Glomerular endothelial cell (primary cell): ENCODE measurements at places on chromosomes 3 and 15.

DNA sequence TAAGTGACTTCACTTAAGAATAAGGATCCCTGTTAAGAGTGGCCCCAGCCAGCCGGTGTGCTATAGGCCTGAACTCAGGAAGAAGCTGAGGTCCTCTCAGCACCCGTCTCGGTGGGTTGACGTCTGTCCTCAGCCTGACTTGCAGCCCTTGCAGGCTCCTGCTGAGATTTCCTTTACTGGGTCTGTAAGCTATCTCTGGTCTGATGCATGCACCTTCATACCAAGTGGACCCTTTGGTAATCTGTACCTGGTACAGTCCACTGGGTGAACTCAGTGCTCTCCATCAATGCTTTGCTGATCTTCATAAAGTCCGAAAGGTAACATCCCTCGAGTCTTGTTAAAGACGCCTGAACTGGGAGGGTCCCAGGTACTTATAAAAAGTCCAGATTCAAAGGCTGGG lies 212.0 kb upstream of the PPP2R3A start:
- no peak for DNase-seq

- DNase-seq, result no peak
These were observed 14.1 kb downstream of the FXR1 start for GRCh38 chr3:180926526-180926925.

GRCh38 chr3:32500880-32501782 lies 1.5 kb downstream of the CMTM6 start:
- no peak for DNase-seq

GRCh38 chr15:62119227-62119864 lies 45.7 kb downstream of the C2CD4B start:
- DNase-seq, result peak; percentile 90

- no peak for DNase-seq
These were observed 987 bp downstream of the PRTG start for GRCh38 chr15:55741833-55742497.

GRCh38 chr3:43279532-43279931 lies 6.8 kb upstream of the SNRK start:
- no peak for DNase-seq

DNA sequence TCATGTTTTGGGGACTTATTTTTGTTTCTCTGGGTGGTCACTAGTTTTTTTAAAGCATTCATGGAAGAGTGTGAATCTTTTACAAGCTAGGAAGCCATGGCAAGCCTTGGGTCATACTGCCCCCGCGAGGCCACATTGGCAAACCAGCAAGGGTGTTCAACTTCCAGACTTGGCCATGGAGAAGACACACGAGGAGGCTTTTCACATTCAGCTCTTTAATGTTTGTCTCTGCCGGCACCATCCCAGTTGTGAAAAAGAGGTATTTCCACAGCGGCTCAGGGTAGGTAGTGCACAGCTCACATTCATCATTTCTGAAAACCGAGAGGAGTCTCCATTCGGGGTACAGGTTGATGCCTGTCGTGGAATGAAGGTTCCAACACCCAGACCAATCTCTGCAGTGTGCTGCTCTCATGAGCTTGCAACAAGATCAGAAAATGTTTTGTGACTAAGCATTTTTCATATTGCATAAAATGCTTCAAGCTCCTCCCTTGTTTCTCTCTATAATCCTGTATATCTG lies 7.7 kb downstream of the CCR5 start:
- DNase-seq, result no peak
